ENCODE measurements at places on chromosomes 6 and 20.

DNA sequence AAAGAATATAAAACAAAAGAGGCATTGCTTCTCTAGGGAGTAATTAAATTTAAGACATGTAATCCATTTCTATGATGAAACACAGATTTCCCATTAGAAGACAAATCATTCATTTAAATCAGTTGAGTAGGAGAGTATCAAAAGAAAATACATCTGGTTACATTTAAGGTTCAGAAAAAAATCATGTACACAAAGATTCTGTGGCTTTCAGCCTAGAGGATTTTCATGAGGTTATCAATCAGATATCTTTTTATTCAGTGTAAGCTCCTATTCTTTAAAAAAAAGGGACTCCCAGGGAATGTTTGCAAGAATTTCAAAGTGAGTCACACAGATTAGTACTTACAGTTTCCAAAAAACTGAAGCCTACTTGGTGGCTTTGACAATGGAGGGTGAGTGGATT lies 24.9 kb downstream of the COL21A1 start:
- DNase-seq, result no peak

GRCh38 chr6:83824831-83825230 lies 28.3 kb upstream of the RIPPLY2 start:
- no peak for DNase-seq

DNA sequence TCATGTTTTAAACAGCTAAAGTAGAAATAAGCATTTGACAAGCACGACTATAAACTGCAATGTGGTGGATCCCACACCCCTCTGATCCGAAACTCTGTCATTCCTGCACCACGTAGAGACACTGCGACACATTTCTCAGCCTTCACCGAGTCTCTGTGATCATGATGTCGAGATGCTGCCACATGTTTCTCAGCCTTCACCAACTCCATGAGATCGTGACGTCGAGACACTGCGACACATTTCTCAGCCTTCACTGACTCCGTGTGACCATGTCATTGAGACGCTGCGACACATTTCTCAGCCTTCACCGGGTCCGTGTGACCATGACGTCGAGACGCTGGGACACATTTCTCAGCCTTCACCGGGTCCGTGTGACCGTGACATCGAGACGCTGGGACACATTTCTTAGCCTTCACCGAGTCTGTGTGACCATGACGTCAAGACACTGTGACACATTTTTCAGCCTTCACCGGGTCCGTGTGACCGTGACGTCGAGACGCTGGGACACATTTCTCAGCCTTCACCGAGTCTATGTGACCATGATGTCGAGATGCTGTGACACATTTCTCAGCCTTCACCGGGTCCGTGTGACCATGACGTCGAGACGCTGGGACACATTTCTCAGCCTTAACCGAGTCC lies 143.0 kb downstream of the TTLL2 start:
- DNase-seq, result no peak

DNA sequence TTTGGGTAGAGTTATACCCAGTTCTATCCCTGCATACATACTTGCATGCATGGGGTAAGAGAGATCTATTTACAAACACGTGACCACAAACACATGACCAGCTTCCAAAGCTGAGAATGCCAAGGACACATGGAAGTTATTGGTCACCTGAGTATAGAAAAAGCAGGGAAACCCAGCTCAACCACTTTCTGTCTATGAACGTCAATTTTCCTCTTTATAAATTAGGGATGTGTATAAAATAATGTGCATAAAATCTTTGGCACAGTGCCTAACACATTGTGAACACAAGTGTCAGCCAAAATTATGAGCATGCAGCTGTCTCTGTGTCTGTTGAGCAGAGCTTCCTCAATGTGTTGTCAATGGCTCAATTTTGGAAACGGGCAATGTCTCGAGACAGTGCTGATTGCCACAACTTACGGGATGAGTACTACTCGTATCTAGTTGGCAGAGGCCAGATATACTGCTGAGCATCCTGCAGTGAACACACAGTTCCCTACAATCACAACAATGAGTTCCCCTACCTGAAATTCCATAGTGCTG lies 44.9 kb downstream of the TPD52L1 start:
- DNase-seq, result no peak

DNA sequence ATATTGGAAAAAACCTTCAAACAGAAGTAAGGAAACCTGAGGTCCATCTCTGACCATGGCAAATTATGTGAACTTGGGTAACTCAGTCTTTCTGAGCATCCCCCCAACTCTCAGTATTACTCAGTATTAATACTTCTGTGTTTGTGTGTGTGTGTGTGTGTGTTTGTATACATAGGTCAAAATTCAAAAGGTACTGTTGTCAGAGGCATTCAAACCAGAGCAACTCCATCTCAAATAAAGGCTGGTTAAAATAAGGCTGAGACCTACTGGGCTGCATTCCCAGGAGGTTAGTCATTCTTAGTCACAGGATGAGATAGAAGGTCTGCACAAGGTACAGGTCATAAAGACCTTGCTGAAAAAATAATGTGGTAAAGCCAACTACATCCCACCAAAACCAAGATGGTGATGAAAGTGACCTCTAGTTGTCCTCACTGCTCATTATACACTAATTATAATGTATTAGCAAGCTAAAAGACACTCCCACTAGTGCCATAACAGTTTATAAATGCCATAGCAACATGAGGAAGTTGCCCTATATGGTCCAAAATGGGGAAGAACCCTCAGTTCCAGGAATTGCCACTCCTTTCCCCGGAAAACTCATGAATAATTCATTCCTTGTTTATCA lies 33.3 kb upstream of the SLC22A16 start:
- no peak for DNase-seq

DNA sequence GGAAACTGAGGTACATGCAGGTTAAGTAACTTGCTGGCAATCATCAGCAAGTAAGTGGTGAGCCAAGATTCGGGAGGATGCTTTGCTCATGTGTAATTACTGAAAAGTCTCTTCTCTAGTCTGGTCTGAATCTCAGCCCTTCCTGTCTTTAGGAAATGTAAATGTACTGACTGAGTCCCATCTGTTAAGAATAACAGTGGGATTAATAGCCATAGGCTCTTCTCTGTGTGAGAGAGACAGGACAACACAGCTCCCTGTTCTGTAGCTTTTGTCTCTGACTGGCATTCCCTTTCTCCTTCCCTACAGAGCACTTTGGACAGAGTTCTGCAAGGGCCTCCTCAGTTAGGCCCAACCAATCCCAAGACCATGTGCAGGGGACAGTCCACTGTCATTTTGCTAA lies 131.3 kb upstream of the OGFRL1 start:
- DNase-seq, result no peak

DNA sequence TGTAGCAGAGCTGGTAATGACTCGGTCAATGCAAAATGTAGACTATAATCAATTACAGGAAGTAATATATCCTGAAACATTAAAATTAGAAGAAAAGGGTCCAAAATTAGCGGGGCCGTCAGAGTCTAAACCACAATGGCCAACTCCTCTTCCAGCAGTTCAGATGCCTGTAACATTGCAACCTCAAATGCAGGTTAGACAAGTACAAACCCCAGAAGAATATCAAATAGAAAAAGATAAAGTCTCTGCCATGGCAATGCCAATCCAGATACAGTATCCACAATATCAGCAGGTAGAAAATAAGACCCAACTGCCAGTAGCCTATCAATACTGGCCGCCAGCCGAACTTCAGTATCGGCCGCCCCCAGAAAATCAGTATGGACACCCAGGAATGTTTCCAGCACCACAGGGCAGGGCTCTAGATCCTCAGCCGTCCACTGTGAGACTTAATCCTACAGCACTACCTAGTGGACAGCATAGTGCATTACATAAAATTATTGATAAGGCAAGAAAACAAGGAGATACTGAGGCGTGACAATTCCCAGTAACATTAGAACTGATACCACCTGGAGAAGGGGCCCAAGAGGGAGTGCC lies 158.4 kb downstream of the GPX5 start:
- no peak for DNase-seq

- no peak for DNase-seq
These were observed 515.2 kb upstream of the ARID1B start for GRCh38 chr6:156262014-156262413.

GRCh38 chr6:22774129-22774528 lies 204.8 kb downstream of the HDGFL1 start:
- no peak for DNase-seq

GRCh38 chr20:16926626-16927430 lies 178.7 kb downstream of the OTOR start:
- DNase-seq, result no peak

- peak; percentile 85 for DNase-seq
These were observed 241.0 kb downstream of the DLL1 start for GRCh38 chr6:170049641-170050561.

- no peak for DNase-seq
These were observed 1.7 kb upstream of the RIPOR3 start for GRCh38 chr20:50693001-50693400.

DNA sequence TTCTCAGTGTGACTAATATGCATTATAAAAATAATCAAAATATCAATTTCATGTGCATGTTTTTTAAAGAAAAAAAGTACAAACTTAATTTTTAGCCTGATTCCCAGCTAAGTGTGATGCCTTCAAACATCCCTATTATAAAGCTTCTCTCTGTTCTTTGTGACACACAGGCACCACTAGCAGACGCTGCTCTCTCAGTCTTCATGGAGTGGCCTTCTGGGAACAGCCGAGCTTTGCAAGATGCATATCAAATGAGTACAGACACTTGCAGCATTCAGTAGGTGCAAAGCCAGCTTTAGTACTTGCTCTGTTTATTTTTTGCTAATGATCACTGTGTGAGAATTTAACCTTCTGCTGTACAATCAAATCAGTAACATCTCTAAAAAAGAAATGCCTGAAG lies 340.0 kb downstream of the ADGRB3 start:
- DNase-seq, result peak; percentile 36

- DNase-seq, result no peak
These were observed 235.7 kb downstream of the CD83 start for GRCh38 chr6:14353281-14353680.

DNA sequence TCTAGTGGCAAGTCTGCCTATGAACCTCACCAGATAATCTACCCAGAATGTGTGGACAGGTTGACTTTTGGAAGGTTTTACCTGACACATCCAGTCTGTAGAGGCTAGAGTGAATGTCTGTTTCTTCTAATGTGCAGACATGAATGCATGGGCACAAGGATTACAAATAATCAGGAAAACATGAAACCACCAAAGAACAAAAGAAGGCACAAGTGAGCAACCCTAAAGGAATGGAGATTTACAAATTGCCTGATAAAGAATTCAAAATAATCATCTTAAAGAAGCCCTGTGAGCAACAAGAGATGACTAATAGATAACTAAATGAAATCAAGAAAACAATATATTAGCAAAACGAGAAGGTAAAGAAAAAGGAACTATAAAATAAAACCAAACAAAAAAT lies 876.1 kb upstream of the ADGRB3 start:
- DNase-seq, result no peak

GRCh38 chr6:39369987-39370386 lies 47.5 kb upstream of the KCNK16 start:
- no peak for DNase-seq

DNA sequence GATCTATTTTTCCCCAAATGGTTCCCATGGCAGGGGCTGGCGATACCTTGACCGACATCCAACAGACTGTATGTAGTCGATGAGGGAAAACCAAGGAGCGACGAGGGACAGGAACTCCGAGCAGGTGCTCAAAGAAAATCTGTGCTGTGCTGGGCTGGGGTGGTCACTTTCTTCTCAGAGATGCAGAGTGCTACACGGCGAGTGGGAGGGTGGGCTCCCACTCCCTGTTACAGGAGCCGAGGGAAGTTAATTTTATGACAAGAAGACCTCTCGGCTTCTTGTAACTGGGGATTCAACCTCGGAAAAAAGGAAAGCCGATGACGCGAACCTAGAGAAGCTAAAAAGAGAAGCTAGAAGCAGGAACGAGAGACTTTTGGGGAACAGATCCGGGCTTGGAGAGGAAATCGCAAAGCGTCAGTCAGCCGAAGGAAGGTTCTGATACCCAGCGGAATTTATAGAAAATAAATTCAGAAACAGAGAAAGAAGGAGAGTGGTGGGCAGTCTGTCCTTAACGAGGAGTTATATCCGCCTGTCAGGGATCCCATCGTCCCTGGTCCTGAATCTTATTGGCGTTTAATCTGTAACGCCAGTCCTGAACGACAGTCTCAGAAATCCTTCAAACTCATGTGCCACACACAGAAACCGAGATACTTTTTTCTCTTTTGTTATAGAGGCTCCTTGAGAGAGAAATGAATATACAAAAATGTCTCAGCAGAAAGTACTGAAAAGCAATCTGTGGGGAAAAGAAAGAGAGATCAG lies 84.6 kb upstream of the ZNF322 start:
- no peak for DNase-seq

- DNase-seq, result peak; percentile 73
These were observed 227.1 kb downstream of the ANKRD60 start for GRCh38 chr20:58001381-58001780.

DNA sequence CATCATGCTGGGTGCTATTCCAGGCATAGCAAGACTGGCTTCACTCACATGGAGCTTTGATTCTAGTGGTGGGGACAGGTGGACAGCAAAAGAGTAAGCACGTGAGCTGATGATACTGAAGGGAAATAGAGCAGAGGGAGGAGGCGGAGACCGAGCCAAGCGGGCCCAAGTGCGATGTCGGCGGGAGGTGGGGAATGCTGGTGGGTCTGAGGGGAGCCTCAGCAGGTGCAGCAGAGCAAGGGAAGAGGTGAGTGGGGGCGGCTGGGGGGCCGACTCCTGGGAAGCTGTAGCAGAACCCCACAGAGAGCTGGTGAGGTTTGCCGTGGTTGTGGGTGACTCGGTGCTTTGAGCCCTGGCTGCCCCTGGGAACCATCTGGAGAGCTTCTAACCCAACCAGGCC lies 10.2 kb downstream of the RTEL1 start:
- DNase-seq, result no peak

DNA sequence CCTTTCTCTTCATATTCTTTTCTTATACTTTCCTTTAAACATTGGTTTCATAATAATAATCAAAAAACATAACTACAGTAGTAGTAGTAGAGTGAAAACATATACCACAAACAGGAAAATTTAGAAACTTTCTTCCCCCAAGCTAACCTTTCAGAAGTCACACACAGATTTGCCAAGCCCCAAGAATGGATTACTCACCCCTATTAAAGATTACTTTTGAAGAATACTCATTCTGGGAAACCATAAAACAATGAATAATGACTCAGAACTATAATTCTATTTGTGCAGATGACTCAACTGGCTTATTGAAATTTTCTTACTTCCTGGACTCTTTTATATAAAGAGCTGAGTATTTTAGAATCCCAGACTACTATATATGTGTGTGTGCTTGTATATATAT lies 119.4 kb upstream of the GJE1 start:
- no peak for DNase-seq

- no peak for DNase-seq
These were observed 37.0 kb downstream of the MDFI start for GRCh38 chr6:41675176-41675775.

GRCh38 chr20:44911264-44911921 lies 1.5 kb downstream of the PABPC1L start:
- peak; percentile 44 for DNase-seq

DNA sequence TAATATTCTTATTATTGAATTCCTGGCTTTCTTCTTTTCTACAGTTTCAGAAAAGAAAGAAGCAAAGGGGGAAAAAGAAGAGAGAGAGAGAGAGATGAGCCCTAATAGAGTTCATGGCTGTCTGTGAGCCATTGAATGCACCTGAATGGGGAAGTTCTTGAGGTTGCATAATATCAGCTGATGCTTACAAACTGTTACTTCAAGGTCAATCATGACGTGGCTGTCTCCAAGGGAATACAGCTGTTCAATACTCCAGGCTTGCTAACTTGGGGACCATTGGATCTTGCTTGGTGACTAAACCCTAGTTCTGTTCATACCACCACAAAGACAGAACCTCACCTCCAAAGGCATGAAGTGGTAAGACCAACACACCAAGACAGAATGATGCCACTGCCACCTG lies 180.4 kb downstream of the ADGRG6 start:
- no peak for DNase-seq

Data from femur (tissue), 1 donor.